ENCODE measurements at places on chromosomes 1 and 21. TPM values are rescaled to one million over a fixed set of nuclear protein-coding genes. Genes with fewer than 3 reads are reported as not detected.

DNA sequence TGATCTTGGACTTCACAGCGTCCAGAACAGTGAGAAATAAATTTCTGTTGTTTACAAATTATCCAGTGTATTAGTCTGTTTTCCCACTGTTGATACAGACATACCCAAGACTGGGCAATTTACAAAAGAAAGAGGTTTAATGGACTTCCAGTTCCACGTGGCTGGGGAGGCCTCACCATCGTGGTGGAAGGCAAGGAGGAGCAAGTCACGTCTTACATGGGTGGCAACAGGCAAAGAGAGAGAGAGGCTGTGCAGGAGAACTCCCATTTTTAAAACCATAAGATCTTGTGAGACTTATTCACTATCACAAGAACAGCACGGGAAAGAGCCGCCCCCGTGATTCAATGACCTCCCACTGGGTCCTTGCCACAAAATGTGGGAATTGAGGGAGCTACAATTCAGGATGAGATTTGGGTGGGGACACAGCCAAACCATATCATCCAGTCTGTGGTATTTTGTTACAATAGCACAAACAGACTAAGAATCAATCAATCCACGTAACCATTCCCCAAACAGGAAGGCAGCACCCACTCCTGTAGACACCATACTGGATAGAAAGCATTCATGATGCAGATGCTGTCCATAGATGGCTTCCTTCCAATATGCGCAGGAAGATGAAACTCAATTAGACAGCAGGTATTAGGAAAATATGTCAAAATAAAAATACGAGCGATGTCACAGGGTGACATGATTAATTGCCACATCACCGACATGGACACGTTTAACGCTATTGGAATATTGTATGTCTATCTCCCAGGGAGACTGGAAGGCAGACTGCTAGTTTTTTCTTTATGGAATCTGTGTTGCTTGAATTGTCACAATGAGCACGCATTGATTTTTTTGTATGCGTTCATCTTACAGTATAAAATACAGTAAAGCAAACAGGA lies 22.8 kb downstream of the ECE1 start:
- no peak for DNase-seq
- no peaks in the 10 kb centered on the region for H3K27me3 ChIP-seq
- no peak overlapping the region for H3K4me3 ChIP-seq
- no peak overlapping the region for H3K27ac ChIP-seq

- H3K4me3 ChIP-seq: no peak overlapping the region
- H3K36me3 ChIP-seq: no peaks in the 10 kb centered on the region
- no peak for DNase-seq
Observed at GRCh38 chr21:32867597-32867996, 96.0 kb upstream of the PAXBP1 start.

GRCh38 chr1:20495661-20496060 lies 9.7 kb upstream of the CAMK2N1 start:
- no peak overlapping the region for H3K27ac ChIP-seq
- H3K27me3 ChIP-seq: peaks cover 2% of the 10 kb centered on the region
- peaks cover 3% of the 10 kb centered on the region for H3K4me1 ChIP-seq
- no peak overlapping the region for H3K4me3 ChIP-seq
- DNase-seq: no peak

- H3K27ac ChIP-seq: no peak overlapping the region
- H3K4me1 ChIP-seq: no peaks in the 10 kb centered on the region
- no peak for DNase-seq
Observed at GRCh38 chr1:51203874-51204245, 32.2 kb upstream of the RNF11 start.

DNA sequence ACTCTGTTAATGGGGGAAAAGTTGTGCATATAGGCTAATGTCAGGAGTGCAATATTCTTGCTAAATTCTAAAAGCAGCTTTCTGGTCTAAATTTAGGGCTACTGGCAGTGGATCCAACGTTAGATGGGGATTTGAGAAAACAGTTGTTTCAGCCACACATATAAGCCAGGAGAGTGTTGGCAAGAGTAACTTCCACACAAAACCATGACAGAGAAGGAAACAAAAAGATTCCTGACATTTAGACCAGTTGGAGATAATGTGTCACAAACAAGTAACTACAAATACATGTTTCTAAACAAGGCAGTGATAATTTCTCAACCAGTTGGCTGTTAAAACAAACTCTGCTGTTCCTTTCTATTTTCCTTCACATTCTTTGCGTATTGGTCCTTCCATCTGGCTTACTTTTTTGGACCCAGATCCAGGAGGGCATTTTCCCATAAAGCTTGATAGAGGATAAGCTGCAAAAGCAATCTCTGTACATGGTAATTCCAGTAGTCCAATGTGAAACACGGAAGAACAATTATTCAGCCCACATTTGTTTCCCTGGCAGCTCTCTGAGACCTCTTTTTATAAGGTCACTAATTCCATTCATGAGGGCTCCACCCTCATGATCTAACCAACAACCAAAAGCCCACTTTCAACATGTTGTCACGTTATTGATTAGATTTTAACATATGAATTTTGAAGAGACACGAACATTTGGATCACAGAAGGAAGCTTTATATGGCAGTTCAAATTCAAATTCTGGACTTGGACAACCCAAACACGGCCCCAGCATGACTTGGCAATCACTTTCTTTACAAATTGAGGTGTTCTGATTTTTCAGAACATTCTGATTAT lies 1888.6 kb downstream of the MRPL39 start:
- no peaks in the 10 kb centered on the region for H3K27me3 ChIP-seq
- H3K36me3 ChIP-seq: no peaks in the 10 kb centered on the region
- H3K4me1 ChIP-seq: no peaks in the 10 kb centered on the region
- DNase-seq: no peak
- no peak overlapping the region for H3K4me3 ChIP-seq

GRCh38 chr1:154719586-154720327 lies 111.8 kb upstream of the ADAR start:
- H3K4me3 ChIP-seq: no peak overlapping the region
- peaks cover 7% of the 10 kb centered on the region for H3K27me3 ChIP-seq
- DNase-seq: peak; percentile 10
- peaks cover 34% of the 10 kb centered on the region for H3K4me1 ChIP-seq
- H3K27ac ChIP-seq: no peak overlapping the region

DNA sequence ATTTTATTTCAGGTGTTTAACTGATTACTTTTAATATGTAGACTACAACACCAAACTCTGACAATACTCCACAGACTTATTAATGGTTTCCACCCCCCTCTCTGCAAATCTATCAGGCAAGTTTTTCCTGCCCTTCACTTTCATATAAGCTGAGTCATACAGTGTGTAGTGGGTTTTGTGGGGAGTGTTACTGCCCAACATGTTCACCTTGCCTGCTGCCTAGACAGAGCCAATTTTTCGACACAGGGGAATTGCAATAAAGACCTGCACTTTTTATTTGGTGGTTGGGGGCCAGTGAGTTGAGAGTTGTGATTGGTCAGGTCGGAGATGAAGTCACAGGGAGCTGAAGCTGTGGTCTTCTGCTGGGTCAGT lies 119.7 kb downstream of the PPIAL4G start:
- no peak for DNase-seq
- no peak overlapping the region for H3K27ac ChIP-seq
- H3K36me3 ChIP-seq: no peaks in the 10 kb centered on the region
- peak overlapping the region; percentile 88 for H3K4me3 ChIP-seq

DNA sequence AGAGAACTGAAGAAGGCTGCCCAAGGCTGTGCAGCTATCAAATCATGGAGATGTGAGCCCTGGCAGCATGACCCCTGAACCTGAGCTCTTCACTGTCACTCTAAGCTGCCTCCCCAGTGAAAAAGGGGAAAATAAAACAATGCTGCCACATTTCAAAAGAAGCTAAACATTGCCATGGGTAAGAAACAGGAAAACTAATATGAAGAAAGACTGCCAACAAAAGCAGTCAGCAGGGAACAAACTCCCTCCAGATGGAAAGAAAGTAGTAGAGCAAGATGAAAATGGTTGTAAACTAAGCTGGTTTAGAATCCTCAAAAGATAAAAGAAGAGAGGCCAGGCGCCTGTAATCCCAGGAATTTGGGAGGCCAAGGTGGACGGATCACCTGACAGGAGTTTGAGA lies 36.2 kb upstream of the CSF1 start:
- no peaks in the 10 kb centered on the region for H3K36me3 ChIP-seq
- peaks cover 3% of the 10 kb centered on the region for H3K27me3 ChIP-seq
- DNase-seq: no peak

DNA sequence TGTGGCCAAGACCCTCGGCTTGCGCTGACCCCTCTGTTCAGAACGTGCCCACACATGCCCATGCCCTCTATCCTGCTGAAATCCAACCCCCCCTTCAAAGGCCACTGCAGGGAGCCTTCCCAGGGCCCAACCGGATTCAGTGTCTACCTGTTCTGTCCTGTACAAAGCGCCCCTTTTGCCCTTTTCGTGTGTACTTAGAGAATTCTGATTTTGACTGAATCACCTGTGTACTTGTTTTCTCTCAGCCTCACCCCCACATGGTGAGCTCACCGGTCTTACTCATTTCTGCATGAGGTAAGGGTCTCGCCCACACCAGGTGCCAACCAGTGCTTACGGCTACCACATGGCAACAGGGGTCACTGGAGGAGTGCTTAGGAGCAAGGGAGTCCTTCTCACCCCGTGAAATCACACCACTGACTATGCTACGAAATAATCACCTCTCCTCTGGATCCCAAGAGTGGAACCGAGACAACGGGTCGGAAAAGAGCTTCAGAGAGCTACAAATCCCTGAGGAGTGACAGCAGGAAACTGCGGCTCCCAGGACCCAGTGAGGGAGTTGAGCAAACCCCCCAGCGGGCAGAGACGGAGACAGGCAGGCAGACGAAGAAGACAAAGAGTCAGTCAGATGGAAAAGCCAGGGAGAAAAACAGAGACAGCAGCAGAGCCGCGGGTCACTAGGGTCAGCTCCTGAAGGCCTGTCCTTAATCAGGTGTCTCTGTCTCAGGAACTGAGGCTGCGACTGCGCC lies 2.1 kb upstream of the S100A2 start:
- H3K36me3 ChIP-seq: no peaks in the 10 kb centered on the region
- no peak for DNase-seq
- peaks cover 2% of the 10 kb centered on the region for H3K27me3 ChIP-seq
- H3K27ac ChIP-seq: peak overlapping the region; percentile 69
- H3K4me1 ChIP-seq: peaks cover 33% of the 10 kb centered on the region

- H3K4me3 ChIP-seq: no peak overlapping the region
- H3K27ac ChIP-seq: no peak overlapping the region
- DNase-seq: no peak
- no peaks in the 10 kb centered on the region for H3K36me3 ChIP-seq
Observed at GRCh38 chr1:60765204-60765603, 317.2 kb upstream of the NFIA start.

- H3K27ac ChIP-seq: no peak overlapping the region
- H3K4me1 ChIP-seq: peaks cover 8% of the 10 kb centered on the region
- H3K36me3 ChIP-seq: peaks cover 8% of the 10 kb centered on the region
- H3K27me3 ChIP-seq: peaks cover 4% of the 10 kb centered on the region
Observed at GRCh38 chr1:21251773-21252471, 38.3 kb downstream of the ECE1 start.

CD1C gene
- 65.8 TPM for polyA plus RNA-seq

UFC1 gene
- polyA plus RNA-seq: 174 TPM
